ENCODE measurements at places on chromosomes 12 and 14.

- no peak for DNase-seq
These were observed 158.2 kb upstream of the RGS6 start for GRCh38 chr14:71773898-71774481.

GRCh38 chr12:87801860-87802720, 227.1 kb downstream of the C12orf50 start:
- no peak for DNase-seq

- DNase-seq, result no peak
These were observed 103.6 kb downstream of the TMEM30B start for GRCh38 chr14:61177279-61178225.

DNA sequence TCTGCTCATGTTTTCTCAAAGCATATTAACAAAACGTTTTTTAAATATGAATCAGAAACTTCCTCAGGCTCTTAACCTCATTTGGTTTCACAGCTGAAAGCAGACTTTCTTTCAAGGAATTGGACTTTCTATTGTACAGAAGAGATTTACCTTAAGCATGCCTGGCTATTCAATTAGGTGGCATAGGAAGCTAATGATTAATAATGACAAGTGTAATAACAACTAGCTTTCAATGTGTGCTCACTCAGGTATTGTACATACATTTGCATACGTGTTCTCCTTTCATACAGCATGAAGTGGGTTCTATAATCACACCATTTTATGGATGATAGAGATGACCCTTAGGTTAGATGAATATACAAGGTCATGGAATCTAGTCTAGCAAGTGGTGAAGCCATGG, 115.7 kb downstream of the ANO6 start:
- no peak for DNase-seq

- DNase-seq, result no peak
These were observed 41.0 kb downstream of the BDKRB1 start for GRCh38 chr14:96297000-96297399.

GRCh38 chr12:22360774-22361173, 26.3 kb upstream of the ST8SIA1 start:
- DNase-seq, result no peak

DNA sequence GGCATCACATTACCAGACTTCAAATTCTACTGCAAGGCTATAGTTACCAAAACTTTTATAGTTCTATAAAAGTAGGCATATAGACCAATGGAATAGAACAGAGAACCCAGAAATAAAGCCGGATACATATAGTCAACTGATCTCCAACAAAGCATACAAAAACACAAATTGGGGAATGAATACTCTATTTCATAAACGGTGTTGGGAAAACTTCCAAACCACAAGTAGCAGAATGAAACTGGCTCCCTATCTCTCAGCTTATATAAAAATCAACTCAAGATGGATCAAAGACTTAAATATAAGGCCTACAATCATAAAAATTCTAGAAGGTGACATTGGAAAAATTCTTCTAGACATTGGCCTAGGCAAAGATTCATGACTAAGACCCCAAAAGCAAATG, 187.9 kb upstream of the PLXNC1 start:
- no peak for DNase-seq

DNA sequence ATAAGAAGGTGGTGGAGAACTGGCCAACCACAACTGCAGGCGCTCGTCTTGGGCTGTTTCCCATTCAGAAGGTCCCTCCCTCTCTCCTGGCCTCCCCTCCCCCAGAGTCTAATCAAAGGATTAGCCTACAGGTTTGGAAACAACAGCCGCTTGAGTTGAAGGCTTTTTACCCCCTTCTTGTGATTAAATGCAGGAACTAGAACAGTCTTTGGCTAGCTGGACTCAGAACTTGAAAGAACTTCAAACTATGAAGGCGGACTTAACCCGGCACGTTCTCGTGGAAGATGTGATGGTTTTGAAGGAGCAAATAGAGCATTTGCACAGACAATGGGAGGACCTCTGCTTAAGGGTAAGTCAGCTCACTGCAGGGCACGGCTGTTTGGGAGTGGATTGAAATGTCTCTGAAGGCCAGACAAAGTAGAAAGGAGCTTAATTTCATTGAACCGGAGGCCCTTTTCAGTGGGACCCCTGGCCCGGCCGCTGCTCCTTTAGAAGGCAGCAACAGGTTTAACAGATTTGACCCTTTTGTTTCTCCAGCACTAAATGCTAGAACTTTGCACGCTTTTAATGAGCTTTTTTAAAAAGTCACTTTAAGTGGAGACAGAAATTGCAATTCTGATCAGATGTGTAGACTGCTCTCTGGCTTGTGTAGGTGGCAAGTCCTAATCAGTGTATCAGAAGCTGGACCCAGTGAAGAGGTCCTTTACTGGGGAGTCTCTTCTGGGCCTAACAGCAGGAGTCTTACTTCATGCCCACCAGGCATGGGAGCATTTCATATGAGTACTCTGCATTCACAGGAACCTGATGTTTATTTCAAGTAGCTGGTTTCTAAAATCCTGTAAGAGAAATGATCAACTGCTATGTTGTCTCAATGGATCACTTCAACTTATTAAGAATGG, 107.7 kb downstream of the ESR2 start:
- DNase-seq, result no peak

GRCh38 chr12:96879301-96879700, 27.8 kb upstream of the NEDD1 start:
- no peak for DNase-seq

DNA sequence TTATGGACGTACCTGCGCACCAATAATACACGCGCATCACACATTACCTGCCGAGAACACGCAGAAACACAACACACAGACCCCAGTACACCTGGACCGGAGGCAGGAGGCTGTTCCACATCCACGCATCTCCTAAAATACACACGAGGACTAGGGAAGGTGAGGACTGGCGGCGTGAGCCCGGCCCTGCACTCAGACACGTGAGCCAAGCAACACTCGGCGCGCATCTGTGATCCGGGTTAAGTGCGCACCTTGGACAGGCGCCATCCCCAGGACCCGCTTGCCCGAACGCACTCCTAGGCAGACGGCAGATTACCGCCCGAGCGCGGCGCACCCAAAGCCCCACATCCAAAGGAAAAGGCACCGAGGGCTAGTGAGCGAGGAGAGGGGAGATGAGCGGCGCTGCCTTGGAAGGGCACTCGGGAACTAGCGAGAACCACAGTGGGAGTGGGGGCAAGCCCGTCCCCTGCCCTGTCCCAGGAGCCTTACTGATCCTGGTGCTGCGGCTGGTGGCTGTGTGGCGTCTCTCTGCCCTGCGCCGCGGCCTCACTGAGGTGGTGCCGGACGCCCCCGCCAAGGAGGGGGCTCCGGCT, 417 bp downstream of the GLS2 start:
- no peak for DNase-seq

GRCh38 chr14:95979339-95980042, 59.7 kb upstream of the C14orf132 start:
- DNase-seq, result no peak

GRCh38 chr12:83042441-83043200, 355.9 kb downstream of the TMTC2 start:
- DNase-seq, result peak; percentile 17

DNA sequence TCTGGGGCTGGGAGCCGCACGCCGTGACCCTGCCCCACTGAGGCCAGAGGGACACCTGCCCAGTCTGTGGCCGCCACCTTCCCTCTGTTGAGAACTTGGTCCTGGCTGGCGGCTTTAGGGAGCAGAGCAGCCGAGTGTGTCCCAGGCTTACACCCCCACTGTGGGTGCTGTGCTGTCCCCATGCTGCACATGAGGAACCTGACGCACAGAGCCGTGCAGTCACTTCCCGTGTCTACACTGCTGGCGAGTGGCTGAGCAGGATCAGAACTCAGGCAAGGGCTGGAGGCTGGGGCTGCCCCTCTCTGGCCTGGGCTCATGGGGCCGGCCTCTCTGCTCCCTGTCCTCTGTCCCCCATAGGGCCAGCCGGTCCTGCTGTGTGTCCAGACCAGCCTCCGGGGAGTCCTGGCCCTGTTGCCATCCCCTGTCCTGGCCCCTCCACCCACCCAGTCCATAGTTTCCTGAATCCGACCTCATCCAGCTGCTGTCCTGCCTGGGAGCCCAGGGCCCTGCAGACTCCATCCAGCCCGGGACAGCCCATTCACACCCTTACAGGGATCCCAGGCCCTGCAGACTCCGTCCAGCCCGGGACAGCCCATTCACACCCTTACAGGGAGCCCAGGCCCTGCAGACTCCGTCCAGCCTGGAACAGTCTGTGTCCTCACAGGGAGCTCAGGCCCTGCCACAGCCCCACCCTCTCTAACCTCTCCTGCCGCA, 10.3 kb downstream of the FBRSL1 start:
- no peak for DNase-seq

- DNase-seq, result no peak
These were observed 37.8 kb upstream of the TUNAR start for GRCh38 chr14:95838862-95839261.

DNA sequence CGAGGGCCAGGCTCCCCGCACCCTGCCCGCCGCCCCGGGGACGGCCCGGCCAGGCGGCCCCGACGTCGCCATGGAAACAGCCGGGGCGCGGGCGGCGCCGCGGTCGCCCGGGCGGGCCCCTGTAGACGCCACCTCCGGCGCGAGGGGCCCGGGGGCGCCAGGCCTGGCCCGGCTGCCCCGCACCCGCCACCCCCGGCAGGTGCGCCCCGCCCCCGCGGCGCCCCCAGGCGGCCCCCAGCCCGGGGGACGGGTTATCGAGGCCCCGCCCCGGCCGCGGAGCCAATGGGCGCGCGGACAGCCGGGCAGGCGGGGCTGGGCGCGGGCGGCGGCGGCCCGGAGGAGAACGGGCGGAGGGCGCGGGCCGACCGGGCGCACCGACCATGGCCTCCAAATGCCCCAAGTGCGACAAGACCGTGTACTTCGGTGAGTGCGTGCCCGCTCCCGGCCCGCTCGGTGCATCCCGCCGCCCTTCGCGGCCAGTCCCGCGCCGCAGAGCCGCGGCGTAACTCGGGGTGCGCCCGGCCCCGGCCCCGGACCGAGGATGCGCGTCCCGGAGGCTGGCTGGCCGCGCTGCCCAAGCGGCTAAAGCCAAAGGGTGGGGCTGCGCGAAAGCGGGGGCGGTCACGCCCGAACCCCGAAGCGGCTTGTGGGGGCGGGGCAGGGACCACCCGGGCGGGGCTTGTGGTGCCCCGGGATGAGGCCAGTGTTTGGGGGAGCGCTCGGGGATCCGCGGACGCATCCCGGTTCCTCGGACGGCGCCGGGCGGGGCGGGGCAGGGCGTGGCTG, at the start of gene CRIP2:
Gene CRIP2, plus strand, starts transcription at position 339 of the 786 bp plus-strand sequence. Its CDS starts 42 bp downstream, at position 381.
- no peak for DNase-seq

GRCh38 chr12:5487948-5488625, 56.2 kb downstream of the NTF3 start:
- no peak for DNase-seq

DNA sequence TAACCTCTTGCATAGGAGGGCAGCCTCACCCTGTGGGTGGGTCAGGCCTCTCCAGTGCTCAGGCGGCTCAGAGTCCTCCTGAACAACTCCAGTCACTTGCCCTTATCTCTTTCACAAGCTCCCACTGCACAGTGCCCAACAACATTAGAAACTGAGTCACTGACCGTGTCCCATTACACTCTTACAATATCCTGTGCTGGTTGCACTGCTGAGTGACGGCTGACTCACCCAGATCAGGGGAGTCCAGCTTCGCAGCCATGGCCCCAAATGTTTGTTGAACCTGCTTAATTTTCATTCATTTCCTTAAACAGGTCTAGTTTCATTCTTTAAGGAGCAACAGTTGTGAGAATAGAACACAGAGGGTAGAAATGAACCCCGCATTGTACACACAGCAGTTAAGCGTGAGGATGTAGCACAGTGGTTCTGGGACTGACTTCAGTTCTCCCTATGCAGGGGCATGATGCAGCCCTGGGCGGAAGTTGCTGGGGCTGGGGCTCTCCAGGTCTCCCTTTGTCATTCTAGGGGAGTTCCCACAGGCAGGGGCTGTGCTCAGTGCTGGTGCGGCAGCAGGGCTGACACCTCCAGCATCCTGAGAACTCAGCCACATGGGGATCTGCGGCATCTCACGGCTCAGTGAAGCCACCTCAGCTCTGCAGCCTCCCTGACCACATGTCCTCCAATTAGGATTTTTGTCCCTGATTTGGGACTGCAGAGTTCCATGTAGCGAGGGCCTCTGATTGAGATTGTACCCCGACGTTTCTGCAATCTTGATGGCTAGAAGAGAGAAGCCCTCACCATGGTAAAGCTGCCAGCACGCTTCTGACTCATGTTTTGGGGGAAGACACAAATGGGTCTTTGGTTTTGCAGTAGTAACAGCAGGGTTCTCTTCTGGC, 16.1 kb downstream of the GPR68 start:
- DNase-seq, result no peak

GRCh38 chr12:57196439-57196838, 20.2 kb upstream of the NXPH4 start:
- DNase-seq, result no peak

DNA sequence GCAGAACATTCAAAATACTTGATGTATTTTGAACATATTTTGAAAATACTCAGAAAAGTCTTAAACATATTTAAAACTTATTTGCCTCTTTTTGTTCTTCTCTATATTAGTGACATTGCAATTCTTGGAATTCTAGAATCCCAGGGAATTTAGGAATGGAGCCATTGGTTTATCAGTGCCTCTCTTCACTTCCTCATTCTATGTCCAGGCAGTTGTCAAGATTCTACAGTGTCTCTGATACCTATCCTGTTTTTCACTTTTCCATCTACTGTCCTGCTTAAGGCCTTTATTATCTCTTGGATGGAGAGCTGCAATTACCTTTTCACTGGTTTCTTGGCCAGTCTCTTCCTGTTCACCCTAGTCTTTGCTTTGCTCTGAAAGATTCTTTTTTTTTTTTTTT, 144.6 kb downstream of the TTLL5 start:
- no peak for DNase-seq

DNA sequence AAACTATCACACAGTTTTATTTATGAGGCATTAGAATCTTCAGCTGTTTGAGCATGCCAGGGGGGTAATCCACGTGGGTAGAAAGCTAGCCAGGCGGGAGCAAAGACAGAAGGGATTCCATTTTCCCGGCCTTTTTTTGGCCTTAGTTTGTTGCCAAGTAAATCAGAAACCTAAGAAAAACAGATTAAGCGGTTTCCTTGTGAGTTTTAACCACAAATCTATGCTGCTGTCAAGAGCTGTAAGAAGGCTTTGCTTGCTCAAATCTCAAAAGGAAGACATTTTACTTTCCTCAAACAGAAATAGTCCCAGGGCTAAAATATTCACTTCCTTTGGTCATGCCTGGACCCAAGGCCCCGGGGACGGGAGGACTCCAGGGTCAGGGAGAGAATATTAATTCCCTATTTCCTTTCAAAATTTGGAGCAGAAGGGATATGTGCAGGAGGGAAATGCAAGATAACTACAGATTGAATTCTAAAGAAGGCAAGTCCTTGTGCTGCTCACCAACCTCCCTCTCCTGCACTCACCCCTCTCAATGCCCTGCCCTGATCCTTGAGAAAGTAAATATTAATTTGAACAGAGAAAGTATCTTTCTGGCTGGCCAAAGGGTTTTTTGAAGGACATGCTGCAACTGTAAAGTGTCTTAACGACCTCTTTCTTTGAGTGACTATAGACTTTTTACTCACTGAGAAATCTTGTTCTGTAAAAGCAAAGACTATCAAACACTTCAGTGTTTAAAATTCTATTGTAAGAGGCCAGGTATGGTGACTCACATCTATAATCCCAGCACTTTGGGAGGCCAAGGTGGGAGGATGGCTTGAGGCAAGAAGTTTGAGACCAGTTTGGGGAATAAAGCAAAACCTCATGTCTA, 75.7 kb downstream of the HSD17B6 start:
- no peak for DNase-seq

GRCh38 chr12:49975318-49975761, 2.6 kb downstream of the AQP6 start:
- no peak for DNase-seq

All from GM04504 (cell line).